ENCODE measurements at places on chromosomes 5 and 9.

- no peak for DNase-seq
Measured at GRCh38 chr9:126617823-126618165, 4.1 kb downstream of the LMX1B start.

- no peak for DNase-seq
Measured at GRCh38 chr5:150706776-150707390, 6.0 kb upstream of the RBM22 start.

DNA sequence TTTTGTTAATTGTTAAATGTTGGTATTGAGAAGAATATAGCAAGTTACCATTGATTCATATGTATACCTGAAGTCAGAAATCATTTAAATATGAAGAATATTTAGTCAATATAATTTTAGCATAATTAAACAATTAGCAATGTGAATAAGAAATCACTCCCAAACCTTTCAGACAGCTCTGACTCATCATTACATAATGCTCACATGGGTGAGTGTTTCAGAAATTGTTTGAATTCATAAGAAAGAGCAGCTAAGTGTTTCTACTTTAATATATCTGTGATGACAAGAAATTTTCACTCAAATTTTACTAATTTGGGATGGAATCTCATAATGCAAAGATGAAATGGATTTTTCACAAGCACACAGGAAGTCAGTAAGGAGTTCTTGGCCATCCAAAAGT, 42.0 kb upstream of the CDC42SE2 start:
- DNase-seq, result no peak

- DNase-seq, result no peak
Measured at GRCh38 chr9:138094028-138094427, 216.4 kb downstream of the CACNA1B start.

DNA sequence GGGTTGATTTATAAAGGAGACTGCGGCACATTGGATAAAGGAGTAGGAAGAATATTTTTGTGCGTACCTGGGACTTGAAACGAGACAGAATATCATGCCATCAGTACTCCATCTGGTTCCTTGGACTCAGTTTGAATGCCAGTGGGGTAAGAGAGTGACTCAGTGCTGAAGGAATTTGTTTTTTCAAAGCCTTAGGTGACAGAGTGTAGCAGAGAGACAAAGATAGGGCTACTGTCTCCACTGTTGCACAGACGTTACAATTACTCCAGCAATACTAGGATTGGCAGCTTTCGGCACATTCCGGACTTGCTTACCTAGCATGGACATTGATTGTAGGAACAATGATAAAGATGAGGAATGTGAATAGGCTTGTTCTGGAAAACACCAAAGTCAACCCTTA, 250.7 kb downstream of the KCTD16 start:
- DNase-seq, result no peak

DNA sequence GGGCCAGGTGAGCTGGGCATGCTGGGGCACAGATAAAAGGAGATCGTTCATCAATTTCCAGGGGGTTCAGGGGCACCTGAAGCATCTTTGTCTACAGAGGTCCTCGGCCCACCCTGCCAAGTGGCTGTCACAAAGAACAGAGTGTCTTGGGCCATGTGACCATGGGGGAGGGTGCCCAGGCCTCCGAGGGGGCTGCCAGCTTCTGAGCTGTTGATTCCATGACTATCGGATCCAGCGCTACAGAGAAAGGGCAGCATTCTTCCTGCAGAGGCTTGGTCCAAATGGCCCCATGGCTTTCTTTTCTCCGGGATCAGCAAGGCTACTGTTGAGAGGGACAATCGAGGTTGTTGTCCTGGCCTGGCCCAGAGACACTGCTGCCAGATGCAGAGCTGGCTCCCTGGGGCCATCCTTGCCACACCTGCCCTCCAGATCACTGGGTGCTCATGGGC, 289.2 kb downstream of the ZSWIM6 start:
- no peak for DNase-seq

GRCh38 chr5:77645158-77645994, 6.9 kb upstream of the OTP start:
- DNase-seq, result peak; percentile 92

DNA sequence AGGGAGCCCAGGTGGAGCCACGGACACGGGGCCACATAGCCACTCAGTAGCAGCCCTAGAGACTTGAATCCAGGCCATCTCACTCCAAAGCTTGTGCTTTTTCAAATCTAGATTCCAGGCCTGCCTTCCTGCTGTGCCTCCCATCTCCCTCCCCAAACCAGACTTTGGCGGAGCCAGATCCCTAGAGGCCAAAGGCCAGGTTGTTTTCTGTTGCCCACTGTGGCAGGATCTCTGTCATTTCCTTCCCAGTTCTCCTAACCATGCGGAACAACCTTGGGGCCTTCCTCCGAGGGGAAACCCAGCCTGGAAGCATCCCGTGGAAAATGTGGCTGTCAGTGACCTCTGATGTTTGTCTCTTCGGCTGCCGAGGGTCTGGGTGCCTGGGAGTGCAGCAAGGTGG, 16.4 kb upstream of the RPS14 start:
- no peak for DNase-seq

DNA sequence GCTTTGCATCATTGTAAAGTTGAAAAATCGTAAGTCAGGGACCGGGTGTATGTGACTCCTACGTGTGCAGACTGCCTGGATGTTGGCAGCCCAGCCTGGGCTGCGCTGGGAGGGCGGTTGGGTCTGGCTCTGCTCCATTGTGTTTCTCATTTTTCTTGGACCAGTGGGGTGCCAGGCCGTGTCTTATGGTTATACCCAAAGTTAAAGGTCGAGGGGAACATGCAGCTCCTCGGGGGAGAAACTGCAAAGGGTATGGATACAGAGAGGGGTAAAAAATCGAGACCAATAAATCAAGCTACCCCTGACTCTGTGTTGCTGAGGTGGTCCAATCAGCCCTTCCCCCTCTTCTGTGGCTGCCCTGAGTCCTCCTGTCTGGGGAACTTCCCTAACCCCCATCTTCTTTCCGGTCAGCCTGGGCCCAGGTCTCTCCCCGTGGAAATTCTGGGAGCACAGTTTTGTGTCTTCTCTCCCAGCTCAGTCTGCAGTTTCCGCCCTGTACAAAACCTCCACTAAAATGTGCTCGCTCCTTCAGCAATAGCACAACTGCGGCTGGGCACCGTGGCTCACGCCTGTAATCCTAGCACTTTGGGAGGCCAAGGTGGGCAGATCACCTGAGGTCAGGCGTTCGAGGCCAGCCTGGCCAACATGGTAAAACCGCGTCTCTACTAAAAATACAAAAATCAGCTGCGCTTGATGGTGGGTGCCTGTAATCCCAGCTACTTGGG, 34.1 kb upstream of the UNC5A start:
- peak; percentile 1 for DNase-seq

GRCh38 chr5:174423558-174423957, 300.8 kb upstream of the MSX2 start:
- DNase-seq, result no peak

- peak; percentile 6 for DNase-seq
Measured at GRCh38 chr9:18362901-18363685, 110.9 kb upstream of the ADAMTSL1 start.

DNA sequence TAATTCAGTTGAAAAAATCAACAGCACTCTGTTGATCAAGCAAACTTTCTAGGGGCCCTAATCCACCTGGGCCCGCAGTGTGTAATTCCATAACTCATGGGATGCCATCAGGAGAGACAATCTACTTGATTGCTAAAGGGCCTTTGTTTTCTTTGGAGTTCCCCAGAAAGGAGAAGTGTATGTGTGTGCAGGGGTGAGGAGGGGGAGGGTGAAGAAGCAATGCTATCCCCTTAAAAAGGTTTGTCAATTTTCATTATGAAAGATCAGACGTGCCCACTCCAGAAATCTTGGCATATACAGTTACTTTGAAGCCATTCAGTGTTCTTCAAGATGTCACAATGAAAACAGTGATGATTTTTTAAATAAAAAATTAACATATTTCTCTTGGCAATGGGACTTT, 6.2 kb downstream of the PARP8 start:
- no peak for DNase-seq

DNA sequence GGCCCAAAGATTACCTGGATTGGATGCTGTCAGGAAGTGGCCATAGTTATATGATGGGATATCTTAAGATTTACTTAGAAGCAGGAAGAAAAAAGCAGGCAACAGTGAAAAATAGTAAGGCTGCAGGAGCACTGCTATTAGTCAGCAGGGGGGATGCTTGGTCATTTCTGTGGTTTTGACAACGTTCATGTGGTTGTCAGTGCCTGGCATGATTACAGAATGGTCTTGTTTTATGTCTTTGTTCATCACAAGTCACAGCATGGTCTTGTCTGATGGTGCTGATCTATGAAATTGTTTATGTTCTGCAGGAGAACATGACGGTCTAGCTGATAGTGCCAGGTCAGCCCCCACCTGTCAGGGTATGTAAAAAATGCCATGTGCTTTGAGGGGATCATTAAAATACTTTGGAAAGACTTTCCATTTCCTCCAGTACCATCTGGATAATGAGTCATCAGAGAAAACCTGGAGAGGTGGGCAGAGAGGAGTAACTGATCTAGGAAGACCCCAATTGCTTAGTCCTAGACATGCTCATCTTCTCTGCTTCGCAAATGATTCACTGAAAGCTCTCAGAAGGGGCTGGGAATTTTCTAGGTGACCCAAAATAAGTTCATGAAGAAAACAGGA, 48.5 kb downstream of the PLGRKT start:
- DNase-seq, result peak; percentile 23

DNA sequence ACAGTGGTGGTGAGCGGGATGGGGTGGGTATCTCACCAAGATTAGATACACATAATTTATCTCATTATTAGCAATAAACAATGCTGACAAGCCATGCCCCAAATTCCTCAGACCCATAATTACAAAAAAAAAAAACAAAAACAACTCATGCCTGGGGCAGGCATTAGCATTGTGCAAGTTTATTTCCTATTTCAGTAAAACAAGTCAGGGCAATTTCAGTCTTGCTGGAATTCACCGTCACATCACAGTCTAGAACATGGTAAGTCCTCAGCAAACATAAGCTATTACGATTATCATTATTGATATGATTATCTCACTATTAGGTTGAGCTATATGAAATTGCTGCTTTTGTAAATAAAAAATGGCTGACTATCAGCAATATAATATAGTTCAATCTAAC, 57.5 kb upstream of the GNAQ start:
- no peak for DNase-seq

GRCh38 chr5:147046281-147046680, 167.7 kb upstream of the PPP2R2B start:
- no peak for DNase-seq

DNA sequence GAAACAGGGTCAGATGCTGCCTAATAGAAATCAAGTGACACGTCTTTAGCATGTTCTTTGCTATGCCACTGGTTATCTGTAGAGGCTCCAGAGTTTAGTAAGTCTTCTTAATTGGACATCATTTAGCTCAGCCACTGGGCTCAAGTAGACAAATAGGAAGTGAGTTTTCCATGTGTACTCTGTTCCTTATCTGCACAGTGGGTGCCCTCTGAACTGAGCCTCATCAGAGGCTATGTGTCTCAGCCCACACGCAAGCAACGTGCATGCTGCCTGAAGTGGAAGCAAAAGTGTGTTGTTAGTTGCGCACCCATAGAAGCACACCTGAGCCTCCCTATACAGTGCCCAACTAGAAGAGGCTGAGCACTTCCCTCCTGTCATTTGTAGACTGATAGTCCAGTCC, 134.7 kb downstream of the SEMA5A start:
- DNase-seq, result no peak

GRCh38 chr9:127308652-127309434, 44.3 kb downstream of the GARNL3 start:
- DNase-seq, result no peak

- no peak for DNase-seq
Measured at GRCh38 chr5:11363631-11364178, 540.5 kb downstream of the CTNND2 start.

DNA sequence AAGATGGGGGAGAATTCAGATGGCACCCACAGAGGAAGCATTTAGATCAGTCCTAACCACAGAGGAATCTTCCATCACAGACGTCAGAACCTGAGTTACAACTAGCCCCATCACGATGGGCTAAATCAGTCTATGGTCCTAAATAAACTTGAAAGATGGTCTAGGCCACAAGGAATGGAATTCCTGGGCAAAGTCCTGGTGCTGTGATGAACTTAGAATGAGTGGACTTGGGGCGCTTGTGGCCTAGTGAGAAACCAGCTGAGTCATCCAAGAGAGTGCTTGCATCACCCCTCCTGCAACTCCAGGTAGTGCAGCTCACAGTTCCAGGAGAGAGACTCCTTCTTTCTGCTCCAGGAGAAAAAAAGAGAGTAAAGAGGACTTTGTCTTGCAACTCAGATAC, 722.9 kb upstream of the RGMB start:
- no peak for DNase-seq

DNA sequence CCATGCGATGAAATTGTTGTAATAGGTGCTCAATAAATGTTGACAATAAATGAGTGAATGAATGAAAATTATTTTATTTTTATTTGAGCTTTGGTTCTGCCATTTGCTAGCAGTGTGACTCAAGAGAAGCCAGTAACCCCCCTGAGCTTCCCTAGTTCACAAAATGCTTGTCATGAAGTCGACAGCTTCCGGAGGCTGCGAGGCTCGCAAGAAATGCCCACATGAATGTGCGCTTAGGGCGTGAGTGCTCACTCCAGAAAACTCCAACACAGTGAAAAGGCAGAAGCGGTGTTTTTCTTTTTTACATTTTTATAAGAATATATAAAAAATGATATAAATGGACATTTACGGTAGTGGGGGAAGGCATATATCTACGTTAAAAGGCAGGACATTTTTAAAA, 26.5 kb downstream of the CDKN2A start:
- no peak for DNase-seq

GRCh38 chr5:58963821-58964220, 380.9 kb downstream of the RAB3C start:
- no peak for DNase-seq

GRCh38 chr9:116992865-116993264, 305.8 kb downstream of the TRIM32 start:
- no peak for DNase-seq

DNA sequence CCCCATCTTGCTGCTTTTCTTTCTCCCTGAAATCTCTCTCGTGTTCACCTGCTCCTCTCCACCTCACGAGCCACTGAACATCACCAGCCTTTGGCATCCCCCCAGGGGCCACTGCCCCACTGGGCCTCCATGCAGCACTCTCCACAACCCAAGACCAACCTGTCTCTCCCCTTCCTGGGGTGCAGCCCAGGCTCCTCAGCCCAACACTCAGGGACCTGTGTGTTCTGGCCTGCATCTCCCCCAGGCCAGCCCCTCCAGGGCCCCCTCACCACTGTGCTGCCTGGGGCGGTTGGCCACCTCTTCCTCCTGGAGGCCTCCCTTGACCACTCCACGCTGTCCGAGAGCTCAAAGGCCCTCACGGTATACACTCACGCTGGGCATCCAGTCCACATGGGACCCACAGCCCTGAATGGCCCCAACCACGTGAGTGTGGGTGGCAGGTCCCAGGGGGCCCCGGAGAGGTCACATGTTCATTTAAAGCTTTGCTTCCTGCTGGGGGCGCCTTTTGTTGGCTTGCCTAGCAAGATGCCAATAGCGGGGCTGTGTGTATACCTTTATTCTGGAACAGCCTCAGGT, 453 bp upstream of the DOK3 start:
- DNase-seq, result peak; percentile 74

DNA sequence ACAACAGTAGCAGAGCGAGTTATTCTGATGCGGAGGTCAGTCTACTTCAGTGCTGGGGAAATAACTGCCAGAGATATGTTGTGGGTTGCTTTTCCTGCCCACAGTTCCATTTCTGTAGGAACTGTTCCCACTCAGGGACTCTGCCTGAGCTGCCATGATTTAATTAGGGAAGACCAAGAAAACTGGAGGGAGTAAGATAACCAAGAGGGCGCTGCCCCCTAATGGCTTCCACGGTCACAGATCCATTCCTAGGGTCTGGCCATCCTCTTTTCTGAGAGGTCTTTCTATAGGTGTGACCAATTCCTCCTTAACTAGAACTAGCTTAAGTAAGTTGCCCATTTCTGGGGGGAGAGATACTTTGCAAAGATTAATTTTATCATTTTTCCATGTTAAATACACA, 125.9 kb downstream of the APBA1 start:
- no peak for DNase-seq
